ENCODE measurements at places on chromosomes 11 and 22.

- no peak for DNase-seq
Observed at GRCh38 chr22:31575190-31575589, 78.9 kb downstream of the SFI1 start.

DNA sequence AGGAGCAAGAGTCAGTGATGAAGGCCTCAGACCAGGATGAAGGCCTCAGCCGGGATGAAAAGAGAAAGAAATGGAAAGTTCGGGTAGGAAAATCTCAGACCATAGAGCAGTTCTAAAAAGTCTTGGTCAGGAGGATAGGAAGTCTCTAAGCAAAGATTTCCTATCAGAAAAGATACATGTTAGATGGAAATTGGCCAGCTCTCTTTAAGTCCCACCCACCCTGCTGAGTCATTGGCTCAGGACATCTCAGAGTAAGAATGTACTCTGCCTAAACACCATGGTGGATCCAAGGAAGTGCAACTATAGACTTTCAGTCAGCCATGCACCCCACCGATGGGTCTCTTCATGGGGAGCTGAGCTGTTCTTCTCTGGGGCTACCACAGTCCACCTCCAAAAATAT, 4.4 kb downstream of the OR8B3 start:
- no peak for DNase-seq

GRCh38 chr11:76176463-76176862, 29.8 kb downstream of the WNT11 start:
- no peak for DNase-seq

GRCh38 chr11:118064956-118065355, 11.9 kb upstream of the TMPRSS4 start:
- no peak for DNase-seq

- no peak for DNase-seq
Observed at GRCh38 chr11:11706028-11706427, 84.2 kb upstream of the GALNT18 start.

DNA sequence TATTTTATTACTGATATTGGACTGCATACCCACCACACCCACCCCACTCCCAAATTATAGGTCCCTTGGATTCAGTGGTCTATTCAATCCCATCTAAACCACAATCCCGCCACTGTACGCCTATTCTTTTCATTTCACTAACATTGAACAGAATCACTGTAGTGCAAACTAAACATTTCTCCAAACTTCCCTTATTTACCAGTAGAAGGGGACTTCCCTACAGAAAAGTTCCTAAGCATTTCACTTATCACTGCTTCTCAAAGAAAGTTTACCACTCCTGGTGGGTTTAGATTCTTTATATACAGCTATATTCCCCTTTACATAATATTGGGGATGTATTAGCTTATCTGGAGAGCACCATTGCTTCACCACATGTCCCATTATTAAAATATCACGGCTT, 29.3 kb downstream of the OR8B12 start:
- DNase-seq, result no peak

DNA sequence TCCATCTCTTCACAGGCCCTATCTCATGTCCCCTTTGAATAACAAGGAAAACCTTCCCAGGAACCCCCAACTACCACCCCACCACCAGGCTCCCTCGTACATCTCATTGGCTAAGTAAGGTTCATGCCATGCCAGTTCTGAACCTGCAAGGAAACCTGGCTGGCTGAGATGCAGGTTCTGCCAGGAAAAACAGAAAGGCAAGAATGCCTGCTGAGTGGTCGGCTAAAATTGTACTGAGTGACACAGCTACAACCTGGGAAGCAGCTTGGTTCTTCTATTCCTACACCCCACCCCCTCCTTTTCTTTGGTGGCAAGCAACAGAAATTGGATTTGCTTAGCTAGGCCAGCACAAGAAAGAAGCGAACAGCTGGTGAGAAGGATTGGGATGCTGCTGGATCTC, 36.1 kb upstream of the TSPAN18 start:
- no peak for DNase-seq

GRCh38 chr11:41849250-41849649, 389.8 kb upstream of the LRRC4C start:
- DNase-seq, result no peak

GRCh38 chr11:25242928-25243327, 746.1 kb downstream of the LUZP2 start:
- no peak for DNase-seq

GRCh38 chr11:2858995-2859698, 26.4 kb downstream of the CDKN1C start:
- DNase-seq, result no peak

- no peak for DNase-seq
Observed at GRCh38 chr11:25667871-25668270, 664.1 kb upstream of the ANO3 start.

GRCh38 chr22:18999008-18999407, 62.9 kb upstream of the PRODH start:
- no peak for DNase-seq

- DNase-seq, result no peak
Observed at GRCh38 chr11:126370016-126370415, 14.5 kb downstream of the ST3GAL4 start.

Measured in activated CD8-positive, alpha-beta memory T cell treated with anti-CD3 and anti-CD28 coated beads for 4 hours (primary cell).